ENCODE measurements at places on chromosomes 7 and 10.
A peak's percentile ranks its signal among the peaks of the same experiment; 100 is the strongest.

GRCh38 chr10:73625004-73625883 lies 16.0 kb downstream of the MYOZ1 start:
- DNase-seq: peak; percentile 63

- DNase-seq: no peak
Measured at GRCh38 chr10:114879093-114879492, 57.5 kb downstream of the FHIP2A start.

- no peak for DNase-seq
Measured at GRCh38 chr7:11427686-11428273, 404.2 kb downstream of the THSD7A start.

DNA sequence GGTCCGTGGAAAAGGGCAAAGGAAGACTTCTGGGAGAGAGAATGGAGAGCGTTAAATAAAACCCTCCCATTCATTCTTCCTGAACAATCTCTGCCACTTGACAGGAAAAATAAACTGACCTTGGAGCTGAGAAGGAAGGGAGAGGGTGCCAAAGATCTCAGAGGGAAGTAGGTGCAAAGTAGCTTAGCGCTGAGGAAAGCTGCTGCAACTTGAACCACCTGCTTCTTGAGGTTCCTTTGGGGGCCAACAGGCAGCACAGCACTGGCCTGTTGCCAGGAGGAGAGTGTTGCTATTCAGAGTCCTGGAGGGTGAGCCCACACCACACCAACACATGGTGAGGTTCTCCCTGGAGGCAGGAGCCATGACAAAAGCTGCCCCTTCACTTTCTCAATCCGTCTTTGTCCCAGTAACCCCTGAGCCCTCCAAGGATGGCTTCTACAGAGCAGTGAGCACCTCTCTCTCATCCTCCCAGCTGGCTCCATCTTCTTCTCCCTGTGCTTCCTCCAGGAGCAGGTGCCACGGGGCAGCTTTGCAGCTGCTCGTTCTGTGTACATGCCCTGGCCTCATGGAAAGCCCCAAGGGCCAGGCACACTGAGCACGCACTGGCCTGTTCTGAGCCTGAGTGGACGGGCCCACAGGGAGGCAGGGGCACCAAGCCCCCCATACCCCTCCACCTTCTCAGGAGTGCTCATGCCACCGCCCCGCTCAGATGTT lies 101.3 kb downstream of the STRA8 start:
- no peak for DNase-seq

- DNase-seq: no peak
Measured at GRCh38 chr10:68067508-68067907, 7.6 kb downstream of the HERC4 start.
